Activated naive CD4-positive, alpha-beta T cell treated with anti-CD3 and anti-CD28 coated beads for 36 hours (primary cell): ENCODE measurements at places on chromosomes 2 and 18. TPM values are rescaled to one million over a fixed set of nuclear protein-coding genes. Genes with fewer than 3 reads are reported as not detected.

Gene FEV
- total RNA-seq, result not detected

Gene LYPD6B
- total RNA-seq, result not detected

Gene GPR55
- 0.43 TPM for total RNA-seq

Gene FTCDNL1
- 5.2 TPM for total RNA-seq

Gene C2orf66
- not detected for total RNA-seq

Gene SLC40A1
- total RNA-seq, result 3.8 TPM

Gene CXXC1
- total RNA-seq, result 71.5 TPM

Gene UGT1A10
- not detected for total RNA-seq

Gene CCDC74A
- total RNA-seq, result 7.1 TPM

Gene PCARE
- not detected for total RNA-seq

Gene ITGA6
- total RNA-seq, result 16.8 TPM

Gene ANTXR1
- not detected for total RNA-seq

Gene GALR1
- total RNA-seq, result not detected

Gene SH3BP4
- 0.42 TPM for total RNA-seq

- H3K36me3 ChIP-seq, result peaks cover 33% of the 10 kb centered on the region
- no peak overlapping the region for H3K4me3 ChIP-seq
- DNase-seq, result no peak
- H3K4me1 ChIP-seq, result peaks cover 18% of the 10 kb centered on the region
Observed at GRCh38 chr2:226911932-226912331, 76.1 kb downstream of the RHBDD1 start.

GRCh38 chr2:228689053-228689452, 507.6 kb upstream of the SPHKAP start:
- no peak for DNase-seq
- H3K36me3 ChIP-seq, result no peaks in the 10 kb centered on the region
- no peaks in the 10 kb centered on the region for H3K27me3 ChIP-seq
- no peak overlapping the region for H3K27ac ChIP-seq
- no peaks in the 10 kb centered on the region for H3K4me1 ChIP-seq
- no peak overlapping the region for H3K4me3 ChIP-seq

- no peak overlapping the region for H3K4me3 ChIP-seq
- no peak for DNase-seq
- H3K4me1 ChIP-seq, result no peaks in the 10 kb centered on the region
- no peaks in the 10 kb centered on the region for H3K27me3 ChIP-seq
- H3K27ac ChIP-seq, result no peak overlapping the region
Observed at GRCh38 chr18:31990823-31991222, 27.8 kb upstream of the RNF125 start.

GRCh38 chr2:69285379-69285894, 101.6 kb downstream of the GFPT1 start:
- no peak for DNase-seq
- H3K27ac ChIP-seq, result no peak overlapping the region
- no peaks in the 10 kb centered on the region for H3K4me1 ChIP-seq

- no peak overlapping the region for H3K4me3 ChIP-seq
- H3K27me3 ChIP-seq, result no peaks in the 10 kb centered on the region
- peaks cover 2% of the 10 kb centered on the region for H3K36me3 ChIP-seq
- no peak for DNase-seq
- H3K27ac ChIP-seq, result no peak overlapping the region
- H3K4me1 ChIP-seq, result peaks cover 5% of the 10 kb centered on the region
Observed at GRCh38 chr2:70684846-70685622, 83.0 kb downstream of the ADD2 start.

GRCh38 chr2:202178346-202178958, 59.9 kb downstream of the SUMO1 start:
- DNase-seq, result peak; percentile 78
- no peak overlapping the region for H3K4me3 ChIP-seq
- no peaks in the 10 kb centered on the region for H3K4me1 ChIP-seq
- H3K27me3 ChIP-seq, result no peaks in the 10 kb centered on the region
- H3K36me3 ChIP-seq, result no peaks in the 10 kb centered on the region
- no peak overlapping the region for H3K27ac ChIP-seq

GRCh38 chr18:44826418-44827259, 146.0 kb downstream of the SETBP1 start:
- H3K36me3 ChIP-seq, result no peaks in the 10 kb centered on the region
- peaks cover 10% of the 10 kb centered on the region for H3K27me3 ChIP-seq
- no peak for DNase-seq
- H3K4me3 ChIP-seq, result no peak overlapping the region
- no peak overlapping the region for H3K27ac ChIP-seq

GRCh38 chr2:24828238-24828996, 35.2 kb downstream of the CENPO start:
- H3K27me3 ChIP-seq, result no peaks in the 10 kb centered on the region
- no peak overlapping the region for H3K27ac ChIP-seq
- peaks cover 17% of the 10 kb centered on the region for H3K4me1 ChIP-seq
- DNase-seq, result no peak

DNA sequence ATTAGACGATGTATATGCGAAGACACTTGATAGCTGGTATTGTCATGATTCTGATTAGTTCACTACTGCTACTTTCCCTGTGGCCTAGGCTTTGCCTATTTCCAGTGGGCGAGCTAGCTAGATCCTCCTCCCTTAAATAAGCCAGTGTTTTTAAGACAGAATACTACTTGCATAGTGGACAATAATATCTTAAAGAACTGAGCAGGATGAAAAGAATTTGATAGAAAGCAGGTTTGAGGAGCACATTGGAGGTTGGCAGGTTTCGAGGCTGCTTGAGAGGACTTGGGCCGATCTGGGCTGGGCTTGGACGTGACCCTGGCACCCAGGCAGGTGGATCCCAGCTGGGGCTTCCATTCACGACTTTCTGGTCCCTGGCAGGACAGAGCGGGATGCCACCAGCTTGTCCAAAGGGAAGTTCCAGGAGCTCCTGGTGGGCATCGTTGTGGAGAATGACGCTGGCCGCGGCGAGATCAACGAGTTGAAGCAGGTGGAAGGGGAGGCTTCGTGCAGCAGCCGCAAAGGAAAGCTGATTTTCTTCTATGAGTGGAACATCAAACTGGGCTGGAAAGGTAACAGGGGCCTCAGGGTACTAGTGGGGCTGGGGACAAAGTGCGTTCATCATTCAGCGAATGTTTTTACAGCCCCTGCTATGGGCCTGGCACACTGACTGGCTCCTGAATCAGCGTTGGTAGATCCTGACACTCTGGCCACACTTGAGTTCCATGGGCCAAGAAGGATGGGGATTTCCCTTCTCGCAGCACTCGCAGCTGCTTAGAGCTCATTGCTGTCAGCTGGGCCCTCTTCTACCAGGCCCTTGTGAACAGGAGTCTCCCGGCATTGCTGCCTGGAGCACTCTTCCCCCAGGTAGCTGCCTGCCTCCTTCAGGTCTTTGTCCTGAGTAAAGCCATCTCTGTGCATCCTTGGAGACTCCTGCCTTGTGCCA, 16.9 kb downstream of the C2orf74 start:
- H3K27ac ChIP-seq, result peak overlapping the region; percentile 92
- peaks cover 62% of the 10 kb centered on the region for H3K4me1 ChIP-seq
- peaks cover 50% of the 10 kb centered on the region for H3K36me3 ChIP-seq

DNA sequence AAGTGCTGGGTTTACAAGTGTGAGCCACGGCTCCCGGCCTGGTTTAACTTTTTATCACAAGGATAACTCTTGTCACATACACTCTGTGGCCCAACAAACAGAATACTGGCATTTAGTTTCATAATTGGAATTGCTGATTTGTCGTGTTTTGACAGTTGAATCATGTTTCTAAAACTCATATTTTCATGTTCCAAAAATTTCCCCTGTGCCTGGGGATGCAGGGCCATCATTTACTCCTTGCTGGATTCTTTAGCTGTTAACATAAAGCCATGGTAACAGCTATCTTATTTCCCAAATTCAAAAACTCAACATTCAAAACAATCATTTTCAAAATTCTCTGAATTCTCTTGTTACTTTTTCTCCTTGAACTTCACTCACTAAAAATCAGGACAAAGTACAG, 16.5 kb upstream of the ATG16L1 start:
- no peak overlapping the region for H3K27ac ChIP-seq
- no peaks in the 10 kb centered on the region for H3K36me3 ChIP-seq
- no peak overlapping the region for H3K4me3 ChIP-seq
- DNase-seq, result no peak
- no peaks in the 10 kb centered on the region for H3K27me3 ChIP-seq
- H3K4me1 ChIP-seq, result peaks cover 39% of the 10 kb centered on the region

GRCh38 chr2:126645211-126645618, 10.7 kb upstream of the GYPC start:
- H3K27me3 ChIP-seq, result no peaks in the 10 kb centered on the region
- H3K27ac ChIP-seq, result no peak overlapping the region
- no peak overlapping the region for H3K4me3 ChIP-seq
- H3K36me3 ChIP-seq, result no peaks in the 10 kb centered on the region
- peaks cover 5% of the 10 kb centered on the region for H3K4me1 ChIP-seq

DNA sequence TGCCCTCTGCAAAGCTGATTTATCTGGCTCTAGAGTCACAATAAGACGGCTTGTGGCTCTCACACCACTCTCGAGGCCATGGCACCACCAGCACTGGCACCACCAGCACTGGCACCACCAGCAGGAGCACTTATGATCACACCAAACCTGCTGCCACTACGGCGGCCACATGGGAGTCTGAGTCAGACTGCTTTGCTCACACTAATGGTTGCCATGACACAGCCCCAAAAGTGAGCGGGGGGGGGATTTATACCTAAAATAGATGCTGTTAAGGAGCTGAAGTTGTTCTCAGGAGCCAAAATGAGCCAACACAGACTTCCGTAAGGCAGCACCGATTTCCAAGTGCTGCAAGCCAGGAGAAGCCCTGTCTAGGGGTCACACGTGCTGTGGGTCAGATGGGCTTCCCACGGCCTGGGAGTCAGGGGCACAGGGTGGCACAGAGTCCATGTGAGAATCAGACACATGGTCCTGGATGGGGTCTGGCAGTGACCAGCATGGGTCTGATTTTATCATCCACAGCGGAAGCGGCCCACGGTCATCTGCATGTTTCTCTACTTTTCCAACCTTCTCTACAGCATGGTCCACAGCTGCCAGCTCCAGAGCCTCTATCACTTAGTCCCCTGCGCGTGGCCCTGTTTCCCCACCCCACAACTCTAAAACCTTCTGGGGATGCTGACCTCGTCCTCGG, 16.7 kb downstream of the DNMT3A start:
- H3K27ac ChIP-seq, result no peak overlapping the region
- H3K36me3 ChIP-seq, result peaks cover 32% of the 10 kb centered on the region
- peaks cover 64% of the 10 kb centered on the region for H3K4me1 ChIP-seq
- DNase-seq, result peak; percentile 59

GRCh38 chr2:38509314-38509946, 93.3 kb downstream of the HNRNPLL start:
- no peak for DNase-seq
- H3K27ac ChIP-seq, result no peak overlapping the region
- H3K36me3 ChIP-seq, result no peaks in the 10 kb centered on the region
- H3K4me1 ChIP-seq, result no peaks in the 10 kb centered on the region
- no peak overlapping the region for H3K4me3 ChIP-seq

DNA sequence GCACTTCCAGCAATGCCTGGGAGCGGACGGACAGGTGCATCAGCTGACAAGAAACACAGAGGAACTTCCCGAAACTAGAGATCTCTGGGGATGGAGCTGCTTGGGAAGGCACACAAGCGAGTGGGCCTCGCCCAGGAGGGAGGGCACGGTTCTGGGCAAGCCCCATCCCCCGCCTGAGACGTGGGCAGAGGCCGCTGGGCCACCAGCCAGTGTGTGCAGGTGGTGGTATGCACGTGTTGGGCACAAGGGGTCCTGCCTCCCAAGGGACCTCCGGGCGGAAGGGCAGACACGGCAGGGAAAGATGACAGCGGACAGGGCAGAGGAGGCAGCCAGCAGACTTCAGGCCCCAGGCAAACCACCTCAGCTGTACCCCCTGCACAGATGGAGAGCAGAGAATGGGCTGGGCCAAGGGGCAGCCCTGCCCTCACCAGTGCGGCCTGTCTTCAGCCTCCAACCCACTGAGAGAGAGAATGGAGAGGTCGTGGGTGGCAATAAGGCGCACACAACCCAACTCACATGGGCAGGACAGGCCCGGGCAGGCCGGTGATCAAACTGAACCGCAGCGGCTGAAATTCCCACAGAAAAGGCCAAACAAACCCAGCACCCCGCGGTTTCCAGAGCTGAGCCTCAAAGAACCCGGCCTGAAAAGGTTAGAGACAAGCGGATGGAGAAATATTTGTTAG, 51.2 kb downstream of the HDAC4 start:
- H3K36me3 ChIP-seq, result peaks cover 22% of the 10 kb centered on the region
- no peak overlapping the region for H3K4me3 ChIP-seq
- H3K4me1 ChIP-seq, result peaks cover 2% of the 10 kb centered on the region
- DNase-seq, result no peak
- no peaks in the 10 kb centered on the region for H3K27me3 ChIP-seq

DNA sequence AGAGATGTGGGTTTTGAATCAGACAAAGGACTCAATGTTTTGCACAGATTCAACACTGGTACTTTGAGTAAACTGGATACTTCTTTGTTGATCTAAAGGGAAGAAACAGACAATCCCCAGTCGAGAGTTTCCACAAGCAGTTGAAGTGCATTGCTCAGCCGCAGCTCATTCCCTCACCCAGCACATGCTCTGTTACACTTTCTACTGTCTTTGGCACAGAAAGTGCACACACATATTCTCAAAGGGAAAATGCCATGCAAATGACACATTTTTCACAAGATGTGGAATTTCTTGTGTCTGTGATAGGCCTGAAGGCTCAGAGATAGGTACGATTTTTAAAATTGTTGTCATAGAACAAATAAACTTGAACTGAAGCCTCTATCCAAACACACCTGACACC, 258.9 kb upstream of the TRIB2 start:
- H3K27ac ChIP-seq, result no peak overlapping the region
- no peak for DNase-seq
- no peak overlapping the region for H3K4me3 ChIP-seq
- H3K27me3 ChIP-seq, result no peaks in the 10 kb centered on the region
- H3K4me1 ChIP-seq, result peaks cover 24% of the 10 kb centered on the region

- no peak overlapping the region for H3K27ac ChIP-seq
- DNase-seq, result no peak
- no peaks in the 10 kb centered on the region for H3K4me1 ChIP-seq
- no peak overlapping the region for H3K4me3 ChIP-seq
Observed at GRCh38 chr2:82697231-82697630, 1761.8 kb downstream of the SUCLG1 start.

- H3K4me3 ChIP-seq, result no peak overlapping the region
- no peaks in the 10 kb centered on the region for H3K4me1 ChIP-seq
- peaks cover 11% of the 10 kb centered on the region for H3K27me3 ChIP-seq
- no peak for DNase-seq
- no peaks in the 10 kb centered on the region for H3K36me3 ChIP-seq
- no peak overlapping the region for H3K27ac ChIP-seq
Observed at GRCh38 chr2:177064422-177064821, 148.2 kb upstream of the HNRNPA3 start.

DNA sequence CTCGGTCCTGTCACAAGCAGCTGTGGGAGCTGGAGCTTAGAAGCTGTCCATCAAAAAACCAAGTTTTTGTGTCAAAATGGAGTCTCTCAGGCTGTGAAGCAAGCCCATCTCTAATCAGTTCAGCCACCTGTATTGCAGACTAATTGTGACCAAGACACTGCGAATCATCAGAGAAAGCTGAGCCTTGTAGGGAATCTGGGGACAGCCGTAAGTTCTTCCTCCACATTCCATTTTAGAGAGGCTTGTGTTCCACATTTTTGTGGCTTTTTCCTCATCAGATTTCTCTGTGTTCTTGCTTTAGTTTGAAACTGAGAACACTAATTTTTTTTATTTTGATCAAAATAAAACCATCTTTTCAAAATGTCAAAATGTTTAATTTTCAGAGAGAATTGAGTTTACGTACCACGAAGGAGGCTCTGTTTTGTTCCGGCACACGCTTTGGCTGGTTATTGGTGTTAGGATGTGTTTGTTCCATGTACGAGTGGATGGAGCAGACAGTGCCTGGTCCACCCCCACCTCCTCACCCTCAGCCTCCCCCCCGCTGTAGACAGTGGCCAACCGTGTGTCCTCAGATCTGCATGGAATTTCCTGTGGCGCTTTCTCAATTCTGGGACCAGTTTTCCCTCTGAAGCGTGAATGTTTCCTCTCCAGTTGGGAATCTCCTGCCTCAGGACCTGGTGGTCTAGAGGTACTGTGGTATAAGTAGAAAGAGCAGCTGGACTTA, 140.8 kb downstream of the AGAP1 start:
- H3K4me1 ChIP-seq, result no peaks in the 10 kb centered on the region
- DNase-seq, result no peak
- H3K27me3 ChIP-seq, result peaks cover 11% of the 10 kb centered on the region
- no peaks in the 10 kb centered on the region for H3K36me3 ChIP-seq
